Transverse colon (tissue), 4 donors: ENCODE measurements at places on chromosomes 1 and 21. TPM values are rescaled to one million over a fixed set of nuclear protein-coding genes. Genes with fewer than 3 reads are reported as not detected.
A peak's percentile ranks its signal among the peaks of the same experiment; 100 is the strongest.

GRCh38 chr1:28246427-28246832 is 10.5 kb downstream of the ATP5IF1 start:
- peak; percentile 38 for DNase-seq

DNA sequence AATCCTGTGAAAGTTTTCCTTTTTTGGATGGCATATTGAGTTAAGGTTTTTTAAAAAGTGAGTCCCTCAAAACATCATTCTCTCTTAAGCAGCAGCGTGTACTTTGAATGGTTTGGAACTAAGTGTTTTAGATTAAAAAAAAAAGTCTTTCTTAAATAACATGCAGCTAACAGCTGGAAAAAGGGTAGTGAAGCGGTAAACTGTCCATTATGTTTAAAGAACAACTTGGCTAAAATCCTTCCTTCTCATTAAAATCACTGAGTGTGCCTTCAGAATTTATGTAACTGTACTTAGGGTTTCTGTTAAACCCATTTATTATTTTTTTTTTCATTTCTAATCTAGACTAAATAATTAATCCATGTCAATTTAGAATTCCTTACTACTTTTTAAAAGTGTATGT is 254.2 kb upstream of the ADAMTS5 start:
- DNase-seq = no peak

- no peak for DNase-seq
Observed at GRCh38 chr1:88877382-88877825, 14.0 kb downstream of the GTF2B start.

DNA sequence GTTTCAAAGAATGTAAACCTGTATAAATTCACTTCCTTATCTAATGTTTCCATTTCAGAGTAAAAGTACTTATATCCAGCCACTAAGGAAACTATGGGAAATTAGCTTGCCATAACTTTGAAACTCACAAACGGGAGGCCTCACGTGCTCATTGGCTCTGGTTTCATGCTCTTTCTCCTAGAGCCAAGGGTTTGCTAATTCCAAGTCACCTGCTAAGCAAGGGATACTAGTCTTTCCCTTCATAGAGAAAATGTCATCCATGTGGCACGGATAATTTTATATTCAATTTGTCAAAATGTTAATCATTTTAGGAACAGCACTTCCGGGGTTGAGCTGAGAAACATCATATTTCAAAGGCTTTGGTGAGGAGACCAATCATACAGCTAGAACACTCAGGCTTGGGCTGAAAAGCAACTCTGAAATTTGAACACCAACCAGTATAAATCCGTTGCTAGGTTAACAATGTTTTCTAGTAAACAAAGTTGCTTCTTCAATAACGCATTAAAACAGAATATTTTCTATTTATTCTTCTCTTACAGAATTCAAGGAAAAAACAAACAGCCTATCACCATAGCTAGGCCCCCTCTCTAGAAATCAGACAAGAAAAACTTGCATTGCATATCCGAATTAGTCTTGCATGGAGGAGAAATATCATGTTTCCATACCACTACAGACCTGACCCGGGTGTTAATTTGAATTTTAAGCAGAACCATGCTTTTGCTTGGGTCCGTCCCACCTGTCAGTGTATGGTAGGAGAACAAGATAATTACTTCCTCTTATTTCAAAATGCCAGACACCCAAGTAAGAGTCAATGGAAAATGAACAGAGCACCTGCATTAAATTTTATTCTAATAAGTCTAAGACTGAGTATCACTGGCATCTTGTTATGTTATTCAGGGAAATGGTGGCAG is 196.1 kb upstream of the ESRRG start:
- no peak for DNase-seq

DNA sequence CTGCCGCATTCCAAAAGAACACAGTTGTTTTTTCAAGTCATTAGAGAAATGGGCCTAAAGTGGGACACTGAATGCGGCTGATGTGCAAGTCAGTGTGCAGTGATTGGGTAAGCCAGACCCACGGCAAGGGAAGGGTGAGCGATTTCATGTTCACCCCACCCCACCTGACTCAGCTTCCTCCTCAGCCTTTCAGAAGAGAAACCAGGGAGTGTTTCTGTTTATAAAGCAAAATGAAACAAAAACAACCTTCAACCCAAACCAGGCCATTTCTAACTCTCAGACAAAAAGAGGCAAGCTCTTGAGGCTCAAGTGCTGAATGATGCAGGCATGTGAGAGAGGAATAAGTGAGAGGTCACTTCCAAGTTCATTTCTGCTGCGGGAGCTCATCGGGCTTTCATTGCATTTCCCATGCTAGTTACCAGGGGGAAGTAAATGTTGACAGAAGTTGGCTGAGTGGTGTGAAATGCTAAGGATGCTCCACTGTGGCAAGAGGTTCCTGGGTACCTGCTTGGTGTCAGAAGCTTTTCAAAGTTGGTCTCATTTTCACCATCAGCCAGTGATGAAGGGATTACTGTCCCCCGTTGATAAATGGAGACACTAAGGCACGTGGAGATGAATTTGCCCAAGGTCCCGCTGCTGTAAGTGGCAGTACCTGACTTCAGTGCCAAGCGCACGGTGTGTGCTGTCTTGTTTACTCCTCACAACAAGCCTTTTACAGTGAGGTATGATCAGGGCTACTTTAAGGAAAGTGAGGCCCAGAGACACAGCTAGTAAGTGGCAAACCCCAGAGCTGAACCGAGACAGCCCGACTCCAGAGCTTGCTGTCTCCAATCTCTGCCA is 29.1 kb downstream of the STPG1 start:
- DNase-seq = peak; percentile 35

- DNase-seq = peak; percentile 66
Observed at GRCh38 chr1:11731691-11732283, 4.1 kb upstream of the AGTRAP start.

- no peak for DNase-seq
Observed at GRCh38 chr1:232385221-232385620, 244.7 kb downstream of the SIPA1L2 start.

- DNase-seq = no peak
Observed at GRCh38 chr1:20212085-20212684, 25.9 kb upstream of the PLA2G2C start.

- DNase-seq = no peak
Observed at GRCh38 chr1:218743861-218744505, 398.8 kb downstream of the TGFB2 start.

- no peak for DNase-seq
Observed at GRCh38 chr1:86905875-86906274, 8.1 kb downstream of the SELENOF start.

GRCh38 chr1:32071758-32072621 is 749 bp upstream of the TMEM39B start:
- no peak for DNase-seq

DNA sequence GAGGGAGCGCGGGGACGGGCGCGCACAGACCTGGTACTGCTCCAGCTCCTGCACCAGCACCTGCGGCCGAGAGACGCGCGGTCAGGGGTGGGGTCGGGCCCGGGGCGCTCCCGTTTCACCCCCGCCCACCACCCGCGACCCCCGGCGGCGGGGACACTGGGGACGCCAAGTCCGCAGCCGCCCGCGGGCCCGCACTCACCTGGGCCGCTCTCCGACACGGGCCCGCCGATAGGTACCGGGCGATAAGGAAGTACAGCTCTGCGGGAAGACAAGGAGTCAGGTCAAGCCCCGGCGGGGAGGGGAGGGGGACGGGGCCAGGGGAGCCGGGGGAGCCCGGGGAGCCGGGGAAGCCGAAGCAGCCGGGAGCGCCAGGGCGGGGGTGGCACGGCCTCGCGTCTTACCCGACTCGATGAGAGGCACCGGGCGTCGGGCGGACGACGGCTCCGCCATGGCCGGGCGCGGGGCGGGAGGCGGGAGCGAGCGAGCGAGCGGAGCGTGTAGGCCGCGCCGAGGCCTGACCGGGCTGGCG is 326 bp downstream of the BRWD1 start:
- peak; percentile 44 for DNase-seq

- DNase-seq = no peak
Observed at GRCh38 chr1:93740601-93741031, 59.0 kb upstream of the BCAR3 start.

DNA sequence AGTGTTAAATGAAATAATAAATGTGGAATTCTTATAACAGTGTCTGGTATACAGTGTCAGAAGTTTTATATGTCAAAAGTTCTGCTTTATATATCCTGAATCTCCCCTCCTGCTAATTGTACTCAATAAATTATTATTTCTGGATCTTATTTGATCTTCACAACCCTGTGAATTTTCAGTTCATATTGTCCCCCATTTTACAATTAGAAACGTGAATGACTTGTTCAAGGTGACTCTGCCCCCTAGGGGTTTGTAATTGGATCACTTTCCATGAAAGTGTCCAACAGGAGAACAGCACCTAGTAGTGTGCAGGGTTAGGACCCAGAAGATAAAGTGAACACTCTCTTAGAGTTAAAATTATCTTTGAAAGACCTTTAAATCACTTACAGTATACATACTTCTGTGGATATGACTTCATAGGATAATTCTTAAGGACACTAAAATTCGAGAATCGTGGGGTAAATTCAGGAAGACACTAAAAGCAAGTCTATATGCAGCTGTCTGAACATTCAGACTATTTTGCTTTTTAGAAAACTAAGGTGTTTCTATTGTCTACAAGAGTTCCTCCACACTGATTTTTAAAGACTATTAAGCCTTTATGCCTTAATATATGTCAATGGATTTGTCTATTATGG is 4.5 kb upstream of the DDR2 start:
- DNase-seq = no peak

DNA sequence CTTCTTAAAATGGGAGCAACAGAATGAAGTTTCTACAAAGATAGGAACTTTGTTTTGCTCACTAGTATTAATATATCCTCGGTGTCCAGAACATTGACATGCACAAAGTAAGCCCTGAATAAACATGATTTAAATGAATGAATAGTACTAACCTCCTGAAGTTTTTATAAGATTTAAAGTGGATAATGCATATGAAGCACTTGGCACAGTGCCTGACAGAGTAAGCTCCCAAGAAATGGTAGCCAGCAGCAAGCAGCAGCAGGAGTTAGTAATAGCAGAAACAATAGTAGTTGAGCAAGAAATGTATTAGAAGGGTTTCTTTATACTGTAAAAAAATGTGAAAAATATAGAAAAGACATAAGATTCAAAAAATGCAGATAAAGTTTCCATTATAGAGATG is 258.1 kb upstream of the C1orf87 start:
- DNase-seq = no peak

DNA sequence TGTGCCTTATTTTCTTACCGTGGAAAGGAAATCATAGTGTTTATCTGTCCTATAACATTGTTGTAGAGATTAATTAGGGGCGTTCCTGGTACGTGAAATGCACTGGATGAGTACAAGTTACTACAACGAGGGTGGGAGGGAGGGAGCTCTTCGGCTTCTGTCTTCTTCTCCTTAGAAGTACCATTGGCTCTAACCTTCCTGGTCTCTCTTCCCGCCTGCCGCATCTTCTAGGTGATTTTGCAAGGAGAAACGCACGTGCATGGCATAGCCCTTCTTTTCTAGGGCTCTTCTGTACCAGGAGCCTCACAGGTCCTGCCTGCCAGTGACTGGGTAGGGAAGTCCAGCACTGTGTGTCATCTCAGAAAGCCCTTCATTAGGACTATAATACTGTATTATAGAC is 16.8 kb downstream of the SH3BP5L start:
- DNase-seq = no peak

DNA sequence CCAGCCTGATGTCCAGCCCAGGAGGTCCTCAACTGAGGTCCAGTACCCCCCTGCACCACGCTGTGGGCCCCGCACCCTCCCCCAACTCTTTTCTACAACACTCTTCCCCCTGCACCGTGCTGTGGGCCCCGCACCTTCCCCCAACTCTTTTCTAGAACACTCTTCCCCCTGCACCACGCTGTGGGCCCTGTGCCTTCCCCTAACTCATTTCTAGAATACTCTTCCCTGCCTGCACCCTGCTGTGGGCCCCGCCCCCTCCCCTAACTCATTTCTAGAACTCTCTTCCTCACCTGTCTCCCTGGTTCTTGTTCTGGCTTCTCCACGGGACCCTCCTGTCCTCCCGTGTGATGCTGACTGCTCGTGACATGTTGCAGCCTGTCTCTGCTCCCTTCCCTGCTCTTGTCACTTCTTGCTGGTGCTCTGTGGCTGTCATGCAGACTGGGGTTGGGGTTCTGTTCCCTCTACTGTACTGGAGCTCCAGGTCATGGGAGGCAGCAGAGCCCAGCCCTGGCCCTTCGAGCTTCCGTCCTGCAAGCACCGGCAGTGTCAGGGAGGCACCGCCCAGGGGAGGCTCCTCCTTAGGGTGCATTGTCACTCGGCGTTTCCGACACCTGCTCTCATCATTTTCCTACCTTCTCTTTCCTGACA is 160.1 kb upstream of the COL6A1 start:
- no peak for DNase-seq

DNA sequence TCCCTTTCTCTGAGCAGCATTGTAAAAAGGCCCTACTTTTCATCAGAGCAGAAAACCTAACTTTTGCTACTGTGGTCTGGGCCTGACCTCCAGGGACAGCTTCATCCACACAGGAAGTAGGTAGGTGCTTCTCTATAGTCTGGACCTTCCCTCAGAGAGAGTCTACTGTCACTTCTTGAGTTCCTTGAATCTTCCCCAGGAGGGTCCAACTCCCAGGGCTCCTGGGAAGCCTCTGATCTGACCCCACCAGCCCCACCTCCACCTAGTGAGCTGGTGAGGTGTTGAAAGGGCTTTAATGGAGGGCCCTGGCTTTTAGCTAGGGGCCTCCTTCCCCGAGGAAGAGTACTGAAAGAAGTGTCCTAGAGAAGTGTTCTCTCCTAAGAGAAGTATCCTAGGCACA is 2.7 kb upstream of the VANGL2 start:
- DNase-seq = no peak

AKR7A3 gene
- 91.3 TPM for total RNA-seq

TRIM63 gene
- total RNA-seq = 0.32 TPM

RNU1-1 gene
- not detected for total RNA-seq

FHL3 gene
- 12.6 TPM for total RNA-seq

LAMB3 gene
- 147 TPM for total RNA-seq

CFAP74 gene
- not detected for total RNA-seq

BSND gene
- total RNA-seq = not detected

LRRC3 gene
- 4.6 TPM for total RNA-seq

ERICH3 gene
- not detected for total RNA-seq

KIAA0040 gene
- 35.5 TPM for total RNA-seq

HMCN1 gene
- 2.7 TPM for total RNA-seq

HMGB4 gene
- total RNA-seq = not detected

CFHR4 gene
- not detected for total RNA-seq

C1orf210 gene
- total RNA-seq = 51.8 TPM

MSH4 gene
- total RNA-seq = 0.20 TPM

F13B gene
- total RNA-seq = not detected

CD2 gene
- 8.7 TPM for total RNA-seq

JAM2 gene
- total RNA-seq = 7.4 TPM
